NCI-H526 (cell line): ENCODE measurements at places on chromosomes 7 and 10.

DNA sequence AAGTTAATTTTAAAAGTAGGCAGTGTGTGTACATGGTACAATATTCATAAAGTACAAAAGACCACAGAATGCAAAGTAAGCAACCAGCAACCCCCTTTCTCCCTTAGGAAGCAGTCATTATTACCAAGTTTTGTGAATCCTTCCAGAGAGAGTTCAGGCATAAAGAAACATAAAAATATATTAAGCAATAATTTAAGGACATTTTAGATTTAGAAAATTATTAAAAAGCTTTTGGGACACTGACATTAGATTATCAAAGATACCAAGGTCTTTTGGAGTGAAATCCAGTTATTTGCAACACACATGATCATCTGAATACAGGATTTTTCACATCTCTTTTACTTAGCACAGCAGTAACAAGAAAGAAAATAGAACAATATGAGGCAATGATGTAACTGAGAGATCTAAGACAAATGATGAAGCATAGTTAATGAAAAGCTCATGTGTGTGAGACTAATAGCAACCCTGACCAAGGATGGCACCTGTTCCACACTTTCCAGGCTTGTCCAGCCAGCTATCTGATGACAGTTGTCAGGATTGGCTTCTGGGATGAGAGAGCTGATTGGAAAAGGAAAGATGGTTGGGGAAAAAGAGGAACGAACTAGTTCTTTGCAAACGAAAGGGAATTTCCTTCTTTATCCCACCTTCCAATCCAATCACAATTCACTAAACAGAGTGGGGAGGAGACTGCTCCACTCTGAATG is 115.5 kb upstream of the LAMB4 start:
- DNase-seq, result no peak

DNA sequence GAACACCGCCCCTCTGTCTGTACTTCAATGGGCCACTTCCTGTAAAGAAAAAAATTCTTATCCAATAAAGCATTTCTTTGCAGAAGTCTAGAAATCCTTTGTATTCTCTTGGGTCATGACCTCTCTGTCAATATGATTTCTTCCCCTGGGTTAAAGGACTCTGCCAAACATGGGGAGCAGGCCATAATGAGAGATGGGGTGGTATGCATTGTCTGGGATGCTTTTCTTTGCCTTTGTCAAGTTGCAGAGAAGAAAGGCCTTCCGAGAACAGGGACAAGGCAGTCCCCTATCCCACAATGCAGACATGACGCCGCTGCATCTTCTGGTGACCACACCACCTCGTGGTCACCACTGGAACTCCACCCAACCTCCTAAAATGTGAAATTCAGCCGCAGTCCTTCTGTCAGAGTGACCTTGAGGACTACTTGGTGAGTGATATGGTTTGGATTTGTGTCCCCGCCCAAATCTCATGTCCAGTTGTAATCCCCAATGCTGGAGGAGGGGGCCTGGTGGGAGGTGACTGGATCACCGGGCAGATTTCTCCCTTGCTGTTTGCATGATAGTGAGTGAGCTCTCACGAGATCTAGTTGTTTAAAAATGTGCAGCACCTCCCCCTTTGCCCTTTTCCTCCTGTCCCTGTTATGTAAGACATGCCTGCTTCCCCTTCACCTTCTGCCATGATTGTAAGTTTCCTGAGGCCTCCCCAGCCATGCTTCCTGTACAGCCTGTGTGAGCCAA is 15.2 kb upstream of the FRMPD2 start:
- peak; percentile 23 for DNase-seq

- DNase-seq, result no peak
Observed at GRCh38 chr10:110192552-110192951, 14.9 kb upstream of the MXI1 start.

DNA sequence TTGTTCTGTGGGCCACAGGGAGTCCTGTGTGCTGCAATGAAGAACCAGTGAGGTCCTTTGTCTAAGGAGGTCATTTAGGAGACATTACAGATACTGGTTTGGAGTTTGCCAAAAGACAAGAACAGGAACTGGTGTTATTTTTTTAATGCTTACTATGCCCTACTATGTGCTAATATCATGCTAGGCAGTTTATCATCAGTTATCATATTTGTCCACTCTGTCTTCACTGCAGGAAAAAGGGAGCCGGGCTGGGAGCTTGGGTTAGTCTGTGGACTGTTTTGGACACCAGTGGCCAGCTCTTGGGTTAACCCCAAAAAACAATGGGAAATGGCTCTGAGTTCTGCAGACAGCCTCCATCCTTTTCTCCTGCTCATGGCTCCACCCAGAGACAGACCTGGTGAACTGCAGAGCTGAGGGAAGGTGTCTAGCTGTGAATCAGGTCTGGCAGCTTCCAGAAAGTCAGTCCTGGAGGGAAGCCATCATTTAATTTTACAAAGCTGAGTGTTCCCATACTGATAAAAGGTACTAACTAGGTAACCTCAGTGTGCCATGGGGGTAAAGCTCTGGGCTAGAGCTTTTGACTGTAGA is 101.2 kb upstream of the ZNF746 start:
- peak; percentile 4 for DNase-seq

DNA sequence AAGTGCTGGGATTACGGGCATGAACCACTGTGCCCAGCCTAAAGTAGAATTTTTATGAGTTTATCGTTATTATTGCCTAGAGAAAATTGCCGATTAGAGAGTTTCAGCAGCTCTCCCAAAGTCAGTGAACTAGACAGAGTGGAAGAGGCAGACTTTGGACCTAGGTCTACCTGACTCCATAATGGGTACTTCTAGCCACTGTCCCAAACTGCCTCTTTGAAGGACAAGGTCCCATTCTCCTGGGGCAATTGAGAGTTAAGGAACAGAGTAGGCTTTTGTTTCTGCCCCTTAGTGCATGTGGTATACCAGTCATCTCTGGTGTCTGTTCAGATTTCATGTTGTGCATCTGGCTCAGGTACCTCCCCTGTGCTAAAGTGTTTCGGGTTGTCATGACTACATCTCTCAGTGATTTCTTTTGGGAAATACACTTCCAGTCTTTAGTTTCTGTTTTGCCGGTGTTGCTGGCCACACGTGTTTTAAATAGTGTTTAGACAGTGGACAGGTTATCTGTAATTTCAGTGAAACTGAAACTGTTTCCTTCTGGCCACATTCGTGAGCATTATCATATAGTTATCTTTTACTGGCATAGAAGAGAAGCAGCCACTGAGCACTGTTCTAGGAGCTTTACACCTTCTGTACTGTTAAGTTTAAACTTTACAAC is 4.7 kb downstream of the TMEM236 start:
- no peak for DNase-seq

GRCh38 chr10:70585578-70586169 is 16.9 kb downstream of the PRF1 start:
- no peak for DNase-seq

DNA sequence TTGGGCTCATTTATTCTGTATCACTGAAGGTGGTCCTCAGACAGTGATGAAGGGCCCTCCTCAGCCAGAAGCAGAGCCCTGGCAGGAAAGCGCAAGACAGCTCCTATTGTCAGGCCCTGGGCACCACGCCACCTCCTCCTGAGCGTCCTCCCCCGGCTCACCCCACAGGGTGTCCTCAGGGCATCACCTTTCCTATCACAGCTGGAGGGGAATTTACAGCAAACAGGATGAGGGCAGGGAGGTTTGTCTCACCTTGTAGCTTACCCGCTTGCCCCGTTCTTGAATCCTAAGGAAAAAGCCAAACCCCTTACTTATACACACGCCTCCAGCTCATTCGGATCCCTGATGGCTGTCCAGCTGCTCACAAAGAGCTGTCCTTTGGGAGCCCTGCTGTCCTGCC is 50.2 kb upstream of the LANCL2 start:
- DNase-seq, result no peak

GRCh38 chr7:101595246-101595645 is 33.9 kb downstream of the MYL10 start:
- DNase-seq, result no peak

DNA sequence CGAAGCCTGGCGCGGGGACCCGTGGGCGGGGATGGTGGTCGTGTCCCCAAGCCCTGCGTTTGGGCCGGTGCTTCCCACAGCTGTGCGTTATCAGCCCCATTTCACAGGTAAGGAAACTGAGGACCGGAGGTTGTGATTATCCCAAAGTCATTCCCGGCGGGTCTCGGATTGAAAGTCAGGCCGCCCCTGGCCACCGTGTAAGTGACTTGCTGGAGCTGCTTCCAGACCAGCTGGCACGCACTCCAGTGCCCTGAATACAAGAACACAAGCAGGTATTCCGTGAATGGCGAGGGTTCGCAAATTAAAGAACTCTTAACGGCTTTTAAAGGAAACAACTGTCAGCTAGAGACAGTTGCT is 675 bp upstream of the ATE1 start:
- DNase-seq, result peak; percentile 7

GRCh38 chr7:56063500-56063881 is 595 bp upstream of the SUMF2 start:
- no peak for DNase-seq

GRCh38 chr10:80924063-80924952 is 386.6 kb downstream of the SH2D4B start:
- peak; percentile 53 for DNase-seq

DNA sequence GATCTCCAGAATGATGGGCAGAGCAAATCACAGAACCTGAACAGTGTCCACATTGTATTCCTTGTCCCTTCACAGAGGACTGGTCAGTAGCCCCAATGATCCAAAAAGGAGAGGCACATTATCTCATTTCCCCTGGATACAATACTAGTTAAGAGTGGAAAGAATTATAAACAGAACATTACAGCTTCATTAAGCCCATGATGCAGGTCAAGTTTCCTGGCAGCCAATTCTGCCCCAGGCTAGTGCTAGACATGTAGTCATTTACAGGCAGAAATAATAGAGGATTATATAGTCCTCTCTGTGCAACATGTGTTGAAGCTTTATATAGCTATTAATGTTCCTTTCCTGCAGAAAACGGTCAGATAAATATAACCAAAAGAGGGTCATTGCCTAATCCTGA is 124.3 kb upstream of the WNT16 start:
- no peak for DNase-seq

- DNase-seq, result no peak
Observed at GRCh38 chr10:66394342-66395063, 531.3 kb upstream of the LRRTM3 start.

- no peak for DNase-seq
Observed at GRCh38 chr7:79893991-79894390, 240.6 kb upstream of the GNAI1 start.

- DNase-seq, result no peak
Observed at GRCh38 chr7:40815512-40815911, 680.7 kb downstream of the SUGCT start.

- DNase-seq, result no peak
Observed at GRCh38 chr7:126005064-126005463, 1075.4 kb upstream of the POT1 start.

DNA sequence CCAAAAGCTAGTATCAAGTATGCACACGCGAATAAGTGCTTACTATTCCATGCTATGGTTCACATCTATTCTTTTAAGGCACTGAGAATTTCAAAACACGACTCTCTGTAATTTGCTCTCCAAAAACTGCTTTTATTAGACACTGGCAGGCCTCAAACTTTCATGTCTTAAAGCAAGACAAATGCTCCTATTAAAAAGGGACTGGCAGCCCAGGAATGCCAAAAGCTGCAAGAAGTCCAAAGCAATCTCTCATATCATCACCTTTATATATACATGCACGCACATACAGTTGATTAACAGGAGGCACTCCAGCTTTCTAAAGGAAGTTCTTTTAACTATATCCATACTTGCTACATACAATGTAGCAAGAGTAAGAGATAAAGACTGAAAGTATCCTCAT is 34.8 kb downstream of the UBE2H start:
- DNase-seq, result no peak

DNA sequence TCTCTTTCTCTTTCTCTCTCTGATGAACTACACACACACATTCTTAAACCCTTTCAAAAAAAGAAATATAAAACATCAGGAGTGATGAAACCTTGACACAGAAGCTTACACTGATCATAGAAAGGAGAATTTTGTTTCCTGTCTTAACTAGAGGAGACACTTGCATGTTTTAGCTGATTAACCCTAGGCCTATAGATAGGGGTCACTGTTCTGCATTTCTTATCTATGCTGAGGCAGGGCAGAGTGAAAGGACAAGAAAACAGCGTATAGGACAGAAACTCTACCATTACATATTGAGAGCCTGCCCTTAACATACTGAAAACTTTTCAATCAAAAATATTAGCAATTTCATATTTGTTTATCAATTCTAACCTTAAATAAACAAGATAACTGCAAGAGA is 680.6 kb upstream of the MBL2 start:
- no peak for DNase-seq

GRCh38 chr7:23105086-23105643 is 420 bp upstream of the KLHL7 start:
- no peak for DNase-seq

- peak; percentile 69 for DNase-seq
Observed at GRCh38 chr7:156947120-156947843, 2.2 kb upstream of the NOM1 start.

DNA sequence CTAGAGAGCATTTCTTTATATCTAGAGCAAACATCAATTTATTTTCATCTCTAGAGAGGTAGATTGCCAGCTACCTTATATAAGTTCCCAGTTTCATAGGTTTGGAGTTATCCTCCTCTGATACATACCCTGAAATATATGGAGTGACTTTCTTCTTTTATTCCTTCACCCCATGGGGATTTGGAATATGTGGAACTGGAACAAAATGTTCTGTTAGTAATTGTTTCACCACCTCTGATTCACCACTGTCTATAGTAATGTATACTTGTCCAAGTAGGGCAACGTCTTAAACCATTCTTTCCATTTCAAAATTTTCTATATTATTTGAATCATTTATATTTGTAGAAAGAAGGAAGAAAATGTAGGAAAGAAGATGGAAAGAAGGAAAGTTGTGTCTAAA is 511.2 kb upstream of the KCND2 start:
- no peak for DNase-seq

- no peak for DNase-seq
Observed at GRCh38 chr10:117662126-117662525, 119.6 kb downstream of the EMX2 start.

DNA sequence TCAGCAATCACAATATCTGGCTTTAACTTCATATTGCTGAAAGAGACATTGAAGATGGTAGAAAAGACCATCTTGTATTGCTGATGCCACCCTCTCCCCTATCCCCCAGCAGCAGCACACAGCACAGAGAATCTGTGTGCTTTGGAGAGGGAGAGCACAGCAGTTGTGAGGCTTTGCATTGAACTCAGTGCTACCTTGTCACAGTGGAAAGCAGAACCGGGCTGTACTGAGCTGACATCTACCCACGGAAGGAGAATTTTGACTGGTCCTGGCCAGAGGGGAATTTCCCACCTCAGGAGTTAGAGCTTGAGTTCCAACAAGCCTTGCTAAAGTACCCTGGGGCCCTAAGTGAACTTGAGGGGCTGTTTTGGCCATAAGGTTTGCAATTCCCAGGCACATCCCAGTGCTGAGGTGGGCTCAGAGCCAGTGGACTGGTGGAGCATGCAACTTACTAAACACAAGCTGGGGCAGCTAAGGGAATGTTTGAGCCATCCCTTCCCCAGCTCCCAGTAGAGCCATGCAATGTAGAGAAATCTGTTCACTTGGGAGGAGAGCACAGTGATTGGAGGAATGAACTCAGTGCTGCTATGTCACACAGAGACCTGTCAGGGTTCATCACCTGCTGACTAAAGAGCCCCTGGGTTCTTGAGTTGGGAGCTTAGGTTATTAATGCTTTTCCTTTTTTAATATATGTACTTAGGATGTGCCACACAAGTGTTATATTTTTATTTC is 62.1 kb downstream of the OR13A1 start:
- no peak for DNase-seq

- no peak for DNase-seq
Observed at GRCh38 chr7:5615190-5616070, 166.0 kb downstream of the RNF216 start.
